ENCODE measurements at places on chromosomes 12 and 14.

- no peak for DNase-seq
Measured at GRCh38 chr12:3991798-3992580, 118.8 kb upstream of the PARP11 start.

DNA sequence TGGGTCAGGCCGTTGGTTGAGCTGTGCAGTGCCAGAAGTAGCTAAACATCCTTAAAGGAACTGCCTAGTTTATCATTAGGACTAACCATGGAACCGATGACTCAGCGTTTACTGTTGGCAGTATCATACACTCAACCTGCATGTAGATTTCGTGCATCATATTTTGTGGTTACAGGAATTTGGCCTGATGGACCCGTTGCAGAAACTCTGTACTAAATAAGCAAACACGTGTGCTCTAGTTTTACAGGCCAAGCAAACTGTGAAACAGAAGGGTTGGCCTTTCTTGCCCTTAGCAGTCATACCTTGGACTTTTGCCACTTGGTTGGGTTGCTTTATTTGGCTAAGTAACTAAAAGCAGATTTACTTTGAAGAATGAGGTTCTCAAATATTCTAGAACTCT lies 35.6 kb downstream of the DGLUCY start:
- peak; percentile 47 for DNase-seq

- DNase-seq, result no peak
Measured at GRCh38 chr14:83372271-83372670, 1838.6 kb upstream of the SEL1L start.

GRCh38 chr12:103841690-103842584 lies 903 bp upstream of the NT5DC3 start:
- peak; percentile 91 for DNase-seq

GRCh38 chr14:20515846-20516245 lies 10.5 kb downstream of the RNASE10 start:
- DNase-seq, result no peak

DNA sequence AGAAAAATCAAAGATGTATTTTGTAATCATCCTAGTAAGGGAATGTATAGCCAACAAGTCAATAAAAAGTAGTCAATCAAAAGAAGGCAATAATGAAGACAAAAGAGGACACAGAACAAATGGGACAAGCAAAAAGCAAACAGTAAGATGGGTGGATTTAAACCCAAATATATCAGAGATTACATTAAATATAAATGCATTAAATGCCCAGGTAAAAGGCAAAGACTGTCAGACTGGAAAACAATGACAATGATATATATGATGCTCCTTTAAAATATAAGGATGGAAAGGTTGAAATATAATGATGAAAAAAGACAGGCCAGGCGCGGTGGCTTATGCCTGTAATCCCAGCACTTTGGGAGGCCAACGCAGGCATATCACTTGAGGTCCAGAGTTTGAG lies 35.7 kb downstream of the NEMF start:
- DNase-seq, result no peak

- DNase-seq, result no peak
Measured at GRCh38 chr12:40117818-40118217, 11.9 kb upstream of the SLC2A13 start.

- DNase-seq, result no peak
Measured at GRCh38 chr12:12501121-12501520, 61.5 kb downstream of the DUSP16 start.

- DNase-seq, result peak; percentile 49
Measured at GRCh38 chr14:96203635-96204034, 1.0 kb upstream of the BDKRB2 start.

GRCh38 chr12:58500399-58500798 lies 419.9 kb downstream of the LRIG3 start:
- DNase-seq, result no peak

DNA sequence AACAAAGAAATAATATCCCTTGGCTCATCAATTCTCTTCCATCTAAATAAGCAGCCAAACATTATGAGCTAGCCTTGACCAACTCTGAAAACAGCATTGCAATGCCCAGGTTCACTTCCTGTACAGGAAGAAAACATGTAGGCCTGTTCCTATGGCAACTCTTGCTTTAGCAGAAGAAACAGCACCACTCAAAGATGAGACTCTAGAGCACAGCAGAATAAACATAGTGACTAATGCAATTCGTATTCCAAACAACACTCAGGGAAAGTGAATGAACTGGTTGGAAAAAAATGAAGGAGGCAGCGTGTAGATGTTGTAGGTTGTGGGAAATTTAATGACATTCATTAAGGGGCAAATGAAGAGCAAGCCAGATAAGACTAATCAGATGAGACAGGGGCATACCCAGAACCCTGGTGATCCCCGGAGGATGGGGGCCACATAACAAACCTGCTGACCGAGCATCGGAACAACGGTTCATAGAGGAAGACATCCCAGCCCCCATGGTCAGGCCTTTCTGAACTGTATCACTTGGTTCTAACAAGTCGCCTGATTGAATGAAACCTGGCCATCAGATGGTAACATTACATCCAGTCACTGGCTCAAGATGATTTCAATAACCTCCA lies 9.0 kb downstream of the ARHGDIB start:
- peak; percentile 36 for DNase-seq

- DNase-seq, result no peak
Measured at GRCh38 chr12:116087399-116087798, 190.1 kb downstream of the MED13L start.

- DNase-seq, result peak; percentile 43
Measured at GRCh38 chr12:47858511-47859266, 39.0 kb upstream of the HDAC7 start.

GRCh38 chr14:69988979-69989378 lies 109.8 kb downstream of the SMOC1 start:
- no peak for DNase-seq

- no peak for DNase-seq
Measured at GRCh38 chr14:90530523-90530922, 133.7 kb downstream of the CALM1 start.

DNA sequence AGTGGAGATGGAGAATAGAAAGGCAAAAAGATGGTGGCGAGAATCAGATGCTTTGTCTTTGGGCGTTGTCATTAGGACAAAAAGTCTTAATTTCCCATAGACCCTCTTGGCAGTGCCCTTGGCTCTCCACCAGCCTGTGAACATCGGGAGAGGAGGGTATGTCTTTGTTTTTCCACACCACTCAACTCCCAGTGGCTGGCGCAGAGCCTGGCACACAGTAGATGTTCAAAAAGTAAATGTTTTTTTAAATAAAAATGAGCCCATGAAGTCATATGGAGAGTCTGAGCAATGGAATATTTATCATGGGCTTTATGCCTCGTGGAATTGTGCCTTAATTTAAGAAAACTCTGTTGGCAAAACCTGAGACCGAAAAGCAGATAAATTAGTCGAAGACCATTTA lies 90.4 kb downstream of the SRGAP1 start:
- DNase-seq, result no peak

DNA sequence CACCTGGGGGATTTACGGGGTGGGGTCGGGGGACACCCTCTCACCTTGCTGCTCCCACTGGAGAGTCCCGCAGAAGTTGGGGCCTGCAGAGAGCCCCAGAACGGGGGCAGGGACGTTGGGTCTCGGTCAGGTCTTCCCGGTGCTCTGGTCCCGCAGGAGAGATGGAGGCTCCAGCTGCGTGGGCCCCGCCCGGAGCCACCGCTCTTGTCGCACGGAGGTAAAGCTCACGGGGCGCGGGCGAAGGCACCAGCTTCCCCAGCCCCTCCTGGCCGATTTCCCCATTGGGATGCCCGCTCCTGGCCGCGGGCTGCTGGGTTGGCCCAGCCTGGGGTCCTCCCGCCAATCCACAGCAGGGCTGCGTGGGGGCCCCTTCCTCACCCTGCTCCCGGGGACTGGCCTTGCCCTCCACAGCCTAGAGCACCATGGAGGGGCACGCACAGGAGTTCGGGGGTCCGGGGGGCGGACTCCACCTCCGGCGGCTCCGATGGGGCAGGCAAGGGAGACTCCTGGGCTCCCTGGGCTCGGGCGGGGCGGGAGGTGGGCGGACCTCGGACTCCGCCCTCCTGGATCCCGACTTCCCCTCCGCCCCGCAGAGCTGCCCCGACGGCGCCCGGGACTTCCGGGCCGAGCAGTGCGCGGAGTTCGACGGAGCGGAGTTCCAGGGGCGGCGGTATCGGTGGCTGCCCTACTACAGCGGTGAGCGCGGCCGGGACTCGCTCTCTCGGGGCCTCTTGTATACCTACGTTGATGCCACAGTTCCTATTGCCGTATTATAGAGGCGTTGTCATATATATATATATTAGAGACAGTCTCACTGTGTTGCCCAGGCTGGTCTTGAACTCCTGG lies 8.4 kb downstream of the PAPLN start:
- DNase-seq, result no peak

DNA sequence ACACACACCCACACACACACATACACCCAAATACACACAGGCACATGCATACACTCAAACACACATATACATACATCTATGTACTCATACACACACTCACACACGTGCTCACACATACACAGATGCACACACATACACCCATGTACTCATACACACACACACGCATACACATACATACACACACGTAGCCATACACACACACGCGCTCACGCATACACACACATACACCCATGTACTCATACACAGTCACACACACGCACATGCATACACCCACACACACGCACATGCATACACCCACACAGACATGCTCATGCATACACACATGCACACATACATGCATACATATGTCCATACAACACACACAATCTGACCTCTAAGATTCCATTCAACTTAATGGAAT lies 87.7 kb upstream of the ANO2 start:
- no peak for DNase-seq

DNA sequence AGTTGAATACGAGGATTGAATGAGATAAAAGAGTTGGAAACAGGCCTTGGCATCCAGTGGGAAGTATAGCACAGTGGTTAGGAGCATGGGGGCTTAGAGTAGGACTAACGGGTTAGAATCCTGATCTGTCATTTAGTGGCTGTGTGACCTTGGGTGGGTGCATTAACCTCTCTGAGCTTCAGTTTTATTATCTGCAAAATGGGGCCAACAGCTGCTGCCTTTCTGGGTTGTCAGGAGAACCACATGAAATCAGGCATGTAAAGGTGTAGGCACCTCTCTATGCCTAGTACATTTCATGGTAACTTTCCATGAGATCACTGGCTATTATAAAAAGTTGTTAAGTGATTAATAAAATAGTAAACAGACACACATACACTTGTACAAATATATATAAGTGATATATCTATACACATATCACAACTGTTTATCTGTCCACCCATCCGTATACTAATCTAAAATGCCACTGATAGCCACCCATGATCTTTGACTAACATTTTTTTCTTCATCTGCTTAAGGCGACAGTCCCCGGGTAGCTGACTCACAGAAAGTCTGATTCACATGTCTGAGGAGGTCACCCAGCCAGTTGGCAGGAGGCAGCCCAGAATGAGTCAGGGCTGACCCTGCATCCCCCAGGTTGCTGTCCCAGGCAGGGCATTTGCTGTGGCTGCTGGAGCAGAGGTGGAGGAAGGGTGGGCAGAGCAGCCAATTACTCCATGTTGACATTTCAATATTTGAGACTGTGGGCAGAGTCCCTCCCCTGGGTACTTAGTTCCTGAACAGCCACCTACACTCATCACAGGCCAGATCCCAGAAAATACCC lies 125.6 kb upstream of the NOS1 start:
- peak; percentile 31 for DNase-seq

DNA sequence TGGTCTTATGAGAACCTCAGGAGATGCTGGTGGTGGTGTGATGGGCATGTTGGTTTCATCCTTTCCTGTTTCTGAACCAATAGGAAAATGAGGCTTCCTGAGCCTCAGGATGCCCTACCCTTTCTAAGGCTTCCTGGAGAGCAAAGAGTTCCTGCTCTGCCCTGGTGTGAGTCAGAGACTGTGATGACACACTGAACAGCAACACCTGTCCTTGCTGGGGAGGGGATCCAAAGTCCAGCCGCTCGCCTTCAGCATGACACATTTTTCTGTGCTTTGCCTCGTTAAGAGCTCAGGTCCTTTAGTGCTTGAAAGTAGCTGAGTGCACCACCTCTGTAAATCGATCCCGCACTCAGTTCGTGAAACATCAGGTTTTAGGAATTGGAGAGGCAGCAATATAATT lies 116.0 kb downstream of the CACNA1C start:
- peak; percentile 91 for DNase-seq

DNA sequence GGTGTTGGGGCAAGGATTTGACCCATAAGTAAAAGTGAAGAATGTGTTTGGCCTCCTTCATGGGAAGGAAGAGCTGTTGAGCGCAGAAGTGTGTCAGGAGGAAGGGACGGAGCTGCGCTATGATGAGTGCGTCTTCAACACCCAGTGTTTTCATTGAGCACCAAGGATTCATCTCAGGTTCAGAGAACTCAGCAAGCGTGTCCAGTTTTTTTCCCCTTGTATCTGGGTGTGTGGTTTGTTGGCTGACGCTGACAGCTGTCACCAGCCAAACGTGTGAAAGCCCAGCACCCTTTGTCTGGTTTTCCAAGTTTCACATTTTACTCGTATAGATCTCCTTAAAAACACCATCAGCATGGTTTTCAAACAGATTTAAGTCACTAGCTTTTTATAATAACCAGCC lies 12.3 kb downstream of the EP400 start:
- DNase-seq, result no peak

DNA sequence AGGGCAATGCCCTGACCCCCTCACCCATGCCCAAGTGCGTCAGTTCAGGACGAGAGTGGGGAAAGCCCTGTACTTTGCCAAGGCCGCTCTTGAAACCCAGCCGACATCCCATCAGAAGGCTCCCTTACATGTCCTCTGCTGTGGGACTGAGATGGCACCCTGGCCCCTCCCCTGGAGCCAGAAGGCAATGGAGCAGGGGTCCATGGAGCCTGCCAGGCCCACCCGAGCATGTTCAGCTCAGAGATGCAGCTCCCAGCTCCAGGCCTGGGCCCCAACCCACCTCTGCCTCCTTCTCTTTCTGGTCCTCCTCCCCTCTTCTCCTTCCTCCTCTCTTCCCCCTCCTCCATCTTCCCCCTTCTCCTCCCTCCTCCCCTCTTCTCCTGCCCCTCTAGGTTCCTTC lies 95.5 kb downstream of the PAPOLA start:
- DNase-seq, result no peak

GRCh38 chr12:111160350-111161241 lies 208.3 kb downstream of the PHETA1 start:
- DNase-seq, result no peak

DNA sequence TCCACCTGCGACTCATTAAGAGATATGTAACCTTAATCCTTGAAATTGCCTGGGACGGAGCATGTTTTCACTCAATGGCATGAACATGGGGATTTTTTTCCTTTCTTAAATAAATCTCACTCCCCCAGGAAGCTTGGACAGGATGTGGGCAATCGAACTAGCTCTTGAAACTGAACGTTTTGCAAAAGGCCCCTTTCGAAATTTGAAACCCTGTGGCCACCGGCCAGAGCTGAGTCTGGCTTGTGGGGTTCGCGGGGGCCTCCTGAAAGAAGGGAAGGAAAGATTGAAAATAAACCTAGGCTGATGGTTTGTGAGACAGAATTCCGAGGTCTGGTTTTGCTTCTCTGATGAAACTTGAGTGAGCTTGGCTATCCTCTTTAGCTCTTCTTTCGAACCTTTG lies 101.4 kb upstream of the RTL1 start:
- no peak for DNase-seq

- DNase-seq, result no peak
Measured at GRCh38 chr14:40269436-40269835, 837.2 kb upstream of the FBXO33 start.

GRCh38 chr12:132606466-132606865 lies 3.9 kb downstream of the LRCOL1 start:
- no peak for DNase-seq

- DNase-seq, result no peak
Measured at GRCh38 chr12:117096501-117097042, 2.6 kb downstream of the TESC start.

GRCh38 chr12:110426406-110426805 lies 22.9 kb upstream of the ANAPC7 start:
- DNase-seq, result no peak

GRCh38 chr12:67077617-67078016 lies 191.5 kb upstream of the CAND1 start:
- no peak for DNase-seq

Data from LoVo (cell line).